ENCODE measurements at places on chromosomes 3 and 15.

DNA sequence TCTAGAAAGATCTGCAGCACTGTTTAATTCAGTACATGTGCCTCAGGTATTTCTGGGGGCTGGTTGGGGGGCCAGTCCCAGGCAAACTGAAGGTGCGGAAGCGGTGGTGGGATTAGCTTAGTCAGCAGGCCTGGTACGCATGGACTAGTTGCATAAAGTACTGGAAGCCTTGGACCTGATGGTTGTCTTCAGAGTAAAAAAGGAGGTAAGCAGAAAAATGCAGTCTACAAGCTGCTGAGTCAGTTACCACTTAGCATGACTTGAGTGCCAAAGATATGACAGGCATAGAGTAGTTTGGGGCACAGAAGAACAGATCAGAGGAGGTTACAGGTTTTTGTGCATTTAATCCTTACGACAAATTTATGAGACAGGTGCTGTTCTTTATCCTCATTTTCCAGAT is 19.9 kb upstream of the GOLGA8J start:
- DNase-seq: peak; percentile 28

GRCh38 chr3:129276385-129276784 is 2.3 kb upstream of the HMCES start:
- no peak for DNase-seq

DNA sequence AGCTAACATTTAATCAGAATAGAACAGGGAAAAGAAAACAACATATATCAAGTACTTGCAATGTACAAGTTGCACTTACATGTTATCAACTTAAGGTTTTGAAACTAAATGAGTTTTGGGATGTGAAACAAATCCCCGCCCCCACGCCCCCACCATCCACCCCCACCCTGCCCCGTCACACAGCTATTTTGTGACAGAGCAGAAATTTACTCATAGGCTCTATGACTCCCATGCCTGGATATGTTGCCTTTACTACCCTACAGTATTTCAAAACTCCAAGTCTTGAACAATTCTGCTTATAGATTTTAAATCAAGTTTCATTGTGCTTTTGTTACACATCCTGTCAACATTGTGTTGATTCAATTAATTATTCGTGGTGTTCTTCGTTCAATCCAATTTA is 18.1 kb upstream of the IL1RAP start:
- DNase-seq: no peak

GRCh38 chr3:127064391-127065137 is 81.6 kb downstream of the PLXNA1 start:
- DNase-seq: peak; percentile 43

- peak; percentile 85 for DNase-seq
Observed at GRCh38 chr3:139533781-139534454, 5.6 kb downstream of the RBP1 start.

DNA sequence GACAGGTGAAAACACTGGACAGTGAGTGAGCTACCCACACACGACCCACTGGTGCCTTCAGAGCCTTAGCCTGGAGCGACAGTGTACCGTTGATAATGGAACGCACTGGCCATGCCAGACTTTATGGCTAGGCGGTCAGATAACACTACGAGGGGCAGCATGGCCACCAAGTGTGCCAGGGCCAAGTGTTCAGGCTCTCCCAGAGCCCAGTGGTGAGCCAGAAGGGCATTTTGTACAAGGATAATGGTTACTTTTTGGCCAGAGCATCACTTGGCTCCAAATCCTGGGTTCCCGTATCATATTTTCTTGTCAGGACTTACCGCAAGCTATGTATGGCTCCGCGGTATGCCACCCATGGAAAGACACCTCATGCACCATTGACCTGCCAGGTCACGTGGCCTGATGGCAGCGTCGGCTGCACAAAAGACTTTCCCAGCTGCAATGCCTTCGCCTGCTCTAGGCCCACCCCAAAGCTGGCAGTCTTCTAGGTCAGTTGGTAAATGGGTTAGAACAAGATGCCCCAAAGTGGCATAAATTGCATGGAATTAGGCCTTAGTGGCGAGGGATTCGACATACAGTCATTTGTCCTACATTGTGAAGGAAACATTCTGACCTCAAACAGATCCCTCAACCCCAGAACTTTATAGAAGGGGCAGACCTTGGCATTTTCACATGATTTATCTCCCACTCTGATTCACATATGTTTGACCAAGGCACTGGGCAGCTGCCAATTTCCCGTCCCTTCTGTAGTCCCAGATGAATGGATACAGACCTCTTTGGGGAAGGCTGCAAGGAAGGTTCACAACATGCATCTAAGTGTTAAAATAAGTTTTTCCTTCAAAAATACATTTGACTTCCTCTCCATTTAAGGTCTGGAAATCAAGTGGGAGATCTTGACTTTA is 12.2 kb upstream of the SLC28A1 start:
- peak; percentile 7 for DNase-seq

GRCh38 chr15:74735305-74735704 is 10.0 kb upstream of the CYP1A1 start:
- no peak for DNase-seq

GRCh38 chr3:129278966-129279906 is 566 bp downstream of the HMCES start:
- peak; percentile 53 for DNase-seq

DNA sequence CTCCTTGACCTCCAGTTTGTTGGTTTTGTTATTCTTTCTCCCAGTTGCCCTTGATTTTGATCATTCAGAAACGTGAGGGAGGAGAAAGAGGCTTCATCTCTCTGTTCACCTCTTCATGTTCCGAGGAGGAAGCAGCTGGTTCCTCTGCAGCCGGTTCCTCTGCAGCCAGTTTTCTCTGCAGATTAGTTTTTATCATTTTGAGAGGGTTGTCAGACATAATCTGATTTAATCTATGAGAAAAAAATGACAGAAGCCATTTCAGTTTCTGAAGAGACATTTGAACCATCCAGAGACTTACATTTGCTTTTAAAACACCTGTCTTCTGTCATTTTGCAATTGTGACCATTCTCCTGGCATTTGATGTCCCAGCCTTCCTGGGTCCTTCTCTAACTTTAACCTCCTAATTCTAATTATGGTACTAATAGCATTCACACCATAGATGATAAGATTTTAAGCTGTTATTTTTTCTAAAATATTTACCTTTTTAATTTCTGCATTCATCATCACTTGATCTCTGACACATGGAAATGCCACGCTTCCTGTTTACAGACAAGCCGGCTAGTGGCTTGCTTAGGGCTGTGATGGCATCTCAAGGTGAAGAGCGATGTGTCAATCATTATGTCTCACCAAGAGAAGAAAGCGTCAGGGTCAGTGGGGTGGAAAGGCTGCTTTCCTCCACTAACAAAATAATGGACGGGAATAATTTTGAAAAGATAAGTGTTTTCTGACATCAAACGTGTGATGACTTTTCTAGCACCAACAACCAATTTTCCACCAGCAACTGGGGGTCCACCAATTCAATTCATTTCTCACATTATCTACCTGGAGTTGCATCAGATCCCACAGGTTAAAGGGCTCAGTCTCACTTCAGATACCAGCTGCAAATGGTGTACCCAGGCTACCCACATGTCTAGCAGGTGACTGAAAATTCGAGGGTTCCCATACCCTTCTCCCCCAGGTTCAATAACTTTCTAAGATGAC is 76.4 kb downstream of the CHRNA7 start:
- DNase-seq: no peak

DNA sequence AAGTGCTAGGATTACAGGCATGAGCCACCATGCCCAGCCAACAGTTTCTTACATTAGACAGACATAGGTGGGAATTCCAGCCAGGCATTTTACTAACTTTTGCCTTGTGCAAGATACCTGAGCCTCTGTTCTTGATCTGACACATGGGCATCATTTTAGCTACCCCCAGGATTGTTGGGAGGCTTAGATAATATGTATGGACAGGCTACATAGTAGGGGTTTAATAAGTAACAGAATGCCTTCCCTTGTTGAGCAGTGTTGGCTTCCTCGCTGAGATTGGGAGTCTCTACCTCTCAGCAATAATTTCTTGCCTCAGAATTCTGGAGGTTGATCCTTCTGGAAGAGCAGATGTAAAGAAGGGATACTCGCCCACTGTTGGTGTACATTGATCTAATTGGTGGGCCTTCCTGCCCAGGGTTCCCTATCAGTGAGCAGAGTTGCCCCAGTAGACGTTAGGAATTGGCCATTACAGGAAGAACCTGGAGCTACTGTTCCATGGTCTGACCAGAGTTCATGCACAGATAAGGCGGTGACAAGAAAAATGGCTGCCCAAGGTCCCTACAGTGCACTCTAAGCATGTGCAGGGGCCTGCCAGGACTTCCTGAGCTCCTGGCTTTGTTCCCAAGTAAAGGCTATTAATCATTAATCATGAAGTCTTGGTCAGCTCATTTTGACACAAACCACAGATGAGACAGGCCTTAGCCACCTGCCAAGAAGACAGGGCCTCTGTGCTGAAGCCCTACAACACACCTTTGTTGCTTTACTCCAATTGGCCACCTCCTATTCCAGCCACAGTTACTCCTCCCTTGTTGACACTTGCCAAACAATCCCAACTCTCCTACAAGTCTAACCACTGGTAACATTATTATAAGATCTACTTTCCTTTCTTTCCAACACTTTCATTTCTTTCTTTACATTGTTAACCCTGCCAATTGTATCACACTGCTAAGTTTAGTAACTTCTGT is 5.0 kb upstream of the IL17RE start:
- DNase-seq: peak; percentile 60

DNA sequence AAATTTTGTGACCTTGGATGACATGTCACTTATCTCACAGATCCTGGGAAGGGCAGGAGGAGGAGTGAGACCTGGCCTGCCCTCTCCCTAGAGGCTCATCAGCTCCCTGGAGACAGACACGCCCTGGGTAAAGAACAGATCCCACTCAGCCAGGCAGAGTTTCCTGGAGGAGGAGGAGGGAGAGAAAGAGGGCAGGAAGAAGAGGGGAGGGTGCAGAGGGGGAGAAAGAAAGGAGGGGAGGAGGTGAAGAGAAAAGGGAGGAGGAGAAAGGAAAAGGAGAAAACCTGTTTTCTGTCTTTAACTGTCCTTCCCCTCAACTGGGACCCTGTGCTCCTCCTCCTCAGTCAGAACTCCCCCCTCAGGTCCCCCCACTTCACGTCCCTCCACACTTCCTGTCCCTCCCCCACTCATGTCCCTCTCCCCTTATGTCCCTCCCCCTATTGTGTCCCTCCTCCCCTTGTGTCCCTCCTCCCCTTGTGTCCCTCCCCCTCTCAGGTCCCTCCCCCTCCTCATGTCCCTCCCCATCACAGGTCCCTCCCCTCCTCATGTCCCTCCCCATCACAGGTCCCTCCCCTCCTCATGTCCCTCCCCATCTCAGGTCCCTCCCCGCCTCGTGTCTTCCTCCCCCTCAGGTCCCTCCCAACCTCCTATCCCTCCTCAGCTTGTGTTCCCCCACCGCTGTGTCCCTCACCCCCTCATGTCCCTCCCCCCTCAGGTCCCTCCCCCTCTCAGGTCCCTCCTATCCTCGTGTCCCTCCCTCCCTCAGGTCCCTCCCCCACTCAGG is 52.3 kb upstream of the CGNL1 start:
- DNase-seq: peak; percentile 25

- no peak for DNase-seq
Observed at GRCh38 chr3:182978387-182978786, 2.0 kb downstream of the DCUN1D1 start.

Data from fibroblast of upper back skin (primary cell).